RCC 7860 (cell line): ENCODE measurements at places on chromosomes 6 and 20.

DNA sequence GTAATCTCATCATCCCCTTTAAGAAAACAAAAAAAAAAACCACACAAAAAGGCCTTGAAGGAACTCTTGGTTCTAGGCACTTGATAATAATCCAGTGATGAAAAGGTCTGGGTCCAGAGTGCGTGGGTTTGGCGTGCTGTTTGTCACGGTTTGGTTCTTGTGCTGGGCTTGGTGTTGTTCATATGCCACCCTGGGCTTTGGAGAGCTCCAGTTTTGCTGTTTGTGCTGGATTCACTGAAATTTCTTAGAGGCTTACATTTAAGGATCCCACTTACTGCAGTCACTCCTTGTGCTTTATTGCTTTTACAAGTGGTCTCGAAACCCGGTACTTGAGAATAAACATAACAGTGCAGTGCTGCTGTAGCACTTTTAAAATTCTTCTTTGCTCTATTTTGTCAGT, 68.8 kb upstream of the XRN2 start:
- no peak for DNase-seq

- no peak for DNase-seq
Observed at GRCh38 chr20:5033566-5033965, 32.3 kb upstream of the SLC23A2 start.

DNA sequence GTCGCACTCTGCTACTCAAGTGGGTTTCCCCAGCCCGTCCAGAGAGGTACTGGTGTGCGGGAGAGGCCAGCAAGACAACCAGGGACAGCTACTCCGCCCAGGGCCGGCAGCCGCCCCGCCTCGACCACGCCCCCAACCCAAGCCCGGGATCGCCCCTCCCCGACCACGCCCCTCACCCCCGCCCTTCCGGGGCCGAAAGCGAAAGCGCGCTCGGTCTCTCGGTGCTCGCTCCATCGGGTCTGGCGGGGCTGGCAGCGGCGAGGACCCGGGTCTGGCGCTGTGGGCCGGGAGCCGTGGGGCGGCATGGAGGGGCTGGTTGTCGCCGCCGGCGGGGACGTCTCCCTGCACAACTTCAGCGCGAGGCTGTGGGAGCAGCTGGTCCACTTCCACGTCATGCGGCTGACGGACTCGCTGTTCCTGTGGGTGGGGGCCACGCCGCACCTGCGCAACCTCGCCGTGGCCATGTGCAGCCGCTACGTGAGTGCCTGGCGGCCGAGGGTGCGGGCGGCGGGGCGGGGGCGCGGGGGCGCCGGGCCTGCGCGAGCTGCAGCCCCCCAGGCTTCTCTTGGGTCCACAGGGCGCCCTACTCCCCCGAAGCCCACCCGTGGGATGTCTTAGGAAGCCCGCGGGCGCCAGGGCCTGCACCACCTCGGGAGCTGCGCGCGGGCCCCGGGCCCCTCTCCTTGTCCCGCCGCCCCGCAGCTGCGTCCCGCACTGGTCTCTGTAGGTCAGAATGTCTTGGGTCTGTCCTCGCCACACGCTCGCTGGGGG, at the start of gene PSMG4:
Gene PSMG4, plus strand, starts transcription at position 228 of the 771 bp plus-strand sequence. Its CDS starts 76 bp downstream, at position 304.
- peak; percentile 70 for DNase-seq

DNA sequence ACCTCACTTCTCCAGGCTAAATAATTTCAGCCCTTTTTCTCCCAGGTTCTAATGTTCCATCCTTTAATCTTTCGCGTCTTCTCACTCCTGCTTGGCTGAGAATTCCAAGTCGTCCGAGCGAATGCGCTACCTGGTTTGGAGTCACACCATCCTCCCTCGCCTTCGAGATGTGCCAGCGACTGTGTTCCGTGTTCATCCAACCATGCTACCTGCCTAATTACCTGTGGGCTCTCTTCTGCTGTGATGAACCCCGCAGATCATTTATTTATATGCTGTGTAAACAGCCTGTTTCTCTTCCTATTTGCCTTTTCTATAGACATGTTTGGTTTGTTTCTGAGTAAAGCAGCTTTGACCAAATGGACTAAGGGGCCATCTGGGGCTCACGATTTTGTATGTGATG, 83.5 kb upstream of the TMEM181 start:
- DNase-seq = no peak

- peak; percentile 54 for DNase-seq
Observed at GRCh38 chr6:164005004-164005711, 590.6 kb downstream of the QKI start.

DNA sequence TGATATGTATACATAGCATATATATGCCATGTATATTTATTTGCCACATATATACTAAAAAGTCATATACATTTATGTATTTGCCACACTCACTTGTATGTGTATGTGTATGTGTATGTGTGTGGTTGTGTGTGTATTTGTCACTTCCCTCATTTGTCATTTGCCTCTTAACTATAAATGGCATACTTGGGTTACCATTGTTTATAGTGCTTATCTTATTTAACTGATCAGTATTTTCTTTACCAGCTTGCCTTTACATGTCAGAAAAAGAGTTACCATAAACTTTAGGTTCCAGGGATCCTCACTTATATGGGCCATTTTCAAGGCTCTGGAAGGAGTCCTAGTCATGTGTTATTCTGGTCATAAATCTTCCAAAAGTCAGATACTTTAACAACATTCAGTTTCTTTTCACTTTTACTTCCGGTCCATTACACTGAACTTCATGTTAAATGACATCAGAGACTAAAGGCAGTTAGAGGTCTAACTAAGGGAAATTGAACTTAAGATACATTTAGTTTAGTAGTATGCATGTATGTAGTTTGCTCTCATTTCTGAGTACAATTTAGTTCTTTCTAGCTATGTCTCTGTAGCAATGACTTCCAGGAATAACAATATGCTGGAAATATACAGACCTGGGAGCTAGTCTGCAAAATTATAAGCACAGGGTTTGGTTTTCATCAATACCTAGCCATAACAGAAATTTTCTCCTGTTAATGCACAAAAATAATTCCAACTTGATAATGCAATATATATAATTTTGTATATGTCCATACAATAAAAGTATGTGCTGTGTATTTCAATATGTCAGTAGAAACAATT, 33.7 kb upstream of the HIVEP1 start:
- DNase-seq = no peak

- peak; percentile 13 for DNase-seq
Observed at GRCh38 chr6:74073429-74073828, 377.4 kb downstream of the CD109 start.

- no peak for DNase-seq
Observed at GRCh38 chr6:33718713-33719112, 7.2 kb upstream of the UQCC2 start.

DNA sequence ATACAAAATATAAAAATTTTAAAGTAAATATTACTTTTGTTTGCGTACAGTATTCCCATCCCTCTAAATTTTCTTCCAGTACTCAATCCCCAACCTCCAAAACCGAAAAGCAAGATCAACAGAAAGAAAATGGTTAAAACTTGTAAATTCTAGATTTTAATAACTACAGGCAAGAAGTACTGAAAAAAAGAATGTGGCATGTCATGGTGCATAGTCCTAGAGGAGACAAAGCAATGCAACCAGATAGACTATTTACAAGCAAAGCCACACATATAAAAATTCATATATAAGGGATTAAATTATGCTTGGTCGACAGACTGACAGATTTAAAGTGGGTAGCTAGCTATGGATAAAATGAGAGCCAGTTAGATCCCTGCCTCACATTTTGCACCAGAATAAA, 56.5 kb upstream of the HFE start:
- DNase-seq = no peak

DNA sequence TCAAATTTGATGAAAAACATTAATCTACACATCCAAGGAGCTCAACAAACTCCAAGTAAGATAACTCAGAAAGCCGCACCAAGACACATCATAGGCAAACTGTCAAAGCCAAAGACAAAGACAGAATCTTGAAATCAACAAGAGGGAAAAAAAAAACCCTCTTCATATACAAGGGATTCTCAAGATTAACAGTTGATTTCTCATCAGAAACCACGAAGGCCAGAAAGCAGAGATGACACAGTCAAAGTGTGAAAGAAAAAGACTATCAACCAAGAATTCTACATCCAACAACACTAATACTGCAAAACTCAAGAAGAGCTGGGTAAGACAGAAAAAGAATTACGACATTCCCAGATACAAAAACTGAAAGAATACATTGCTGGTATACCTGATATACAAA, 73.8 kb downstream of the CDK19 start:
- no peak for DNase-seq

DNA sequence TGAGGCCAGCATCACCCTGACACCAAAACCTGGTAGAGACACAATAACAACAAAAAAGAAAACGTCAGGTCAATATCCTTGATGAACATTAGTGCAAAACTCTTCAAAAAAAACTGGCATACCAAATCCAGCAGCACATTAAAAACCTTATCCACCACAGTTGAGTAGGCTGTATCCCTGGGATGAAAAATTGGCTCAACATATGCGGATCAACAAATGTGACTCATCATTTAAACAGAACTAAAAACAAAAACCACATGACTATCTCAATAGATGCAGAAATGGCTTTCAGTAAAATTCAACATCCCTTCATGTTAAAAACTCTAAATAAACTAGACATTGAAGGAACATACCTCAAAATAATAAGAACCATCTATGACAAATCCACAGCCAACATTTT, 59.6 kb upstream of the PHIP start:
- no peak for DNase-seq

- peak; percentile 34 for DNase-seq
Observed at GRCh38 chr20:17825960-17826843, 126.4 kb downstream of the BANF2 start.

- DNase-seq = no peak
Observed at GRCh38 chr6:15411766-15412165, 165.9 kb downstream of the JARID2 start.
